ENCODE measurements at places on chromosomes 6 and 20.
A peak's percentile ranks its signal among the peaks of the same experiment; 100 is the strongest.

DNA sequence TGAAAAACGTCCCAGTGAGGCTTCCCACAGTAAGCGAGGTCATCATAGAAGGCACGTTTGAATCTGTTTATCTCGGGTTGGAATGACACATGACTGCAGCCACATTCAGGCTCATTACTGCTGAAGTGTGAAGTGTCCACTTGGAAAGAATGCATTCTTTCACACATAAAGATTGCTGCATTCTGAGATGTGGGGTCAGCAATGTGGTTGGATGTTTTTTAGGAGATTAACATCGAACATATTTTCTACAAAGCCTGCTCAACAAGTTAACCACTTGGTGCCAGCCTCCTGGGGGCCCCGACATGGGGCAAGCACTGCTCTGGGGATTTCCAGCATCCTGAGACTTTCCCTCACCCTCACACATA, 79.9 kb downstream of the BMP6 start:
- no peak for DNase-seq

- DNase-seq = no peak
Measured at GRCh38 chr6:75673884-75674283, 72.2 kb downstream of the SENP6 start.

- no peak for DNase-seq
Measured at GRCh38 chr20:63563225-63563935, 9.4 kb downstream of the FNDC11 start.

GRCh38 chr6:64428186-64428585, 792.6 kb downstream of the PHF3 start:
- no peak for DNase-seq

- no peak for DNase-seq
Measured at GRCh38 chr20:57581202-57582028, 20.5 kb downstream of the PCK1 start.

DNA sequence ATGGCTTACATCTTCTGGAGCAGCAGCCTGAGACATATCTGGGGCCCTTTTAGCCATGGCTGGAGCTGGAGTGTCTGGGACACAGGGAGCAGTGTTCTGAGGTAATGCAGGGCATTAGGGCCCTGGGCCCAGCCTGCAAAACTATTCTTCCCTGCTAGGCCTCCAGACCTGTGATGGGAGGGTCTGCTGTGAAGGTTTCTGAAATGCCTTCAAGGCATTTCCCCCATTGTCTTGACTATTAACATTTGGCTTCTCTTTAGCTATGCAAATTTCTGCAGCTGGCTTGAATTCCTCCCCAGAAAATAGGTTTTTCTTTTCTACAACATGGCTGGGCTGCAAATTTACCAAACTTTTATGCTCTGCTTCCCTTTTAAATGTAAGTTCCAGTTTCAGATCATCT, 61.5 kb downstream of the EDN1 start:
- peak; percentile 67 for DNase-seq

GRCh38 chr6:143337201-143337949, 113.1 kb downstream of the ADAT2 start:
- peak; percentile 42 for DNase-seq

DNA sequence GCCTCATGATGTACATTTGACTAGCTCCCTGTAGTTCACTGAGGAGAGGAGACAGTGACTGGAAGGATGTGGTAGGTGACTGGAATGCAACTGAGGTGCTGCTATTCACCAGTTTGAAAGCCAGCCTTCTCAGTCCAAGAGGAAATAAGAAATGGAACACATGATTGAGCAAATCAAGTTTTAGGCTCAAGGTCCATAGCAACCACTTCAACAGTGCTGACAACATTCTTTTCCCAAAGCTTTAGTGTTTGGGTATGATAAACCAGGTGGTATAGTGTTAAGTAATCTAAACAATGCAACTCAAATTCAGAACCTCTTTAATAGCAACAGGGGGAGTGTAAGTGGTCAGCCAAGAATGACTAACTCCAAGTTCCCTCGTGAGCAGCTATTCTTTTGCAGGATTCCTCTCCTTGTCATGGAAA, 9.2 kb downstream of the ZHX3 start:
- DNase-seq = no peak

- DNase-seq = no peak
Measured at GRCh38 chr6:4289770-4290320, 154.5 kb upstream of the ECI2 start.

All from NT2/D1 (cell line).